ENCODE measurements at places on chromosomes 3 and 15. TPM values are rescaled to one million over a fixed set of nuclear protein-coding genes. Genes with fewer than 3 reads are reported as not detected.

DNA sequence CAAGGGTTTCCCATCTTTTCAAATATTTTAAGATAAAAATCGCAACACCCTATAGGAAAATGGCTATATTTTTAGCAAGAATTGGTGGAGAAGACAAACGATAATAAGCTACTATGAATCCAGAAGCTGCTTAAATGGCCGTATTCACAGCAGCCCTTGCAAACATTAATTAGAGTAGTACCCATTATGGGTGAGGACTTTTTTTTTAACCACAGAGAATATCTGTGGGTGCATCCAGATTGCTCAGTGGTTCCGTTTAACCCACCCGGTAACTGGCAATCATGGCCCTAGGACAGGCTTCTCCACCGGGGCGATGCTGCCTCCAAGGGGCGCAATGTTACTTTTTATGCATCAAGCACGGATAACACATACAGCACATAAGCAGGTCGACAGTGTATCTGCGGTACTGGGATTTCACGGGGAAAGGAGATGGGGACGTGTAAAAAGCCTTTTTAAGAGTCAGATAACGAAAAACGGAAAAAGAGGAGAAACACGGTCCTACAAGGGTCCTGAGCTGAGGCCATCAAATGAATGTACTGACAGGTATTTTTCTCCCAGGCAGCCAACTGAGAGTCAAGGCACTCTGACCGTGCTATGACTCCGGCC, 968 bp upstream of the TMEM266 start:
- DNase-seq, result no peak

DNA sequence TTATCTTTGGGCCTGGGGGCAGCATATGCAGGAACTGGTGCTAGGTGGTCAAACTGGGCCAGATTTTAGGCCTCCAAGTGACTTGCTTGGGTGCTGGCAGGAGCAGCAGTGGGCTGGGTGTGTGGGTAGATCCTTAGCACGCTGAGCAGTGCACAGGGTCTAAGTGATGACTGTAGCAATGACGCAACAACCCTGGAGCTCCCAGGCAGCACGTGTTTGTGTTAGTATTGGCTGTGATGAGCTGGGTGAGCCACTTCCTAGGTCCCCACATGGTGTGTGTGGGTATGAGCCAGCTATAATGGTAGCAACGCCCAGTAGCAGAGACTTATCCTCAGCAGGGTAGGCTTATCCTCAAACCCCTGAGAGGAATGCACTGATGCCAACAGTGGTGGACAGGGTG, 570.6 kb upstream of the ROBO1 start:
- no peak for DNase-seq

Gene SQOR
- polyA plus RNA-seq, result 6.2 TPM

DNA sequence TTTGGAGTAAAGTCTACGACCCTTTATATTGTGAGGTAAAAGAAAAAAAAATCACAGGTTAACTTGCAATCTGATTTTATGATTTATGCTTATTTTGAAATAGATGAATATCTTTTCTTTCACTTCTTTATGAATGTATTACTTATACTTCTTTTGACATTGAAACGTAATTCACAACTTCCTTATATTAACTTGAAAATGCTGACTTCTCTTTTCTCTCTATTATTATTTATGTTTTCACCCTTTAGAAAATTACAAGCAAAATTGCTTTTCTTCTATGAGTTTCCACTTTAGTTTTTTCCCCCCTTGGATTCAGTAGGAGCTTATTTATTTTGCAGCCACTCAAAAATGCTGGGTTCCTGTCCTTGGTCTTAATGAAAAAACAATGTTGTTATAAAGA, 25.4 kb downstream of the ACP3 start:
- DNase-seq, result no peak

DNA sequence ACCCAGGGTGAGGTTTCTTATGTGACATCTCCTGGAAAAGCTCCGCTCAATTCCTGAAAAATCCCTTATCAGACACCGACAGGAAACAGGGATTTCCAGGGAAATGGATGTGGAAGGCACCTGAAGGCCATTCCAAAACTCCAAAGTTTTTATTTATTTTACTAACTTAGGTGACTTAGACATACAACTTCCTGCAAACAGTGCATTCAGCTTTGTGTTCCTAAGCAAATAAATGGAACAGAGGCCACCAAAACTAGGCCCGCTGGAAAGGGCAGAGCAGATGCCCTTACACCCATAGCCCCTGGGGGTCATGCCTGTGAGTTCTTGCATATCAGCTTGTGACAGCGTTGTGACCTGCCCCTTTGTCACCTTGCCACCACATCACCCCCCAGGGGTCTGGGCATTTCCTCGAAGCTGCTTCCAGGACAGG, 239.4 kb downstream of the XXYLT1 start:
- no peak for DNase-seq

GRCh38 chr15:101269479-101270223, 7.6 kb downstream of the SELENOS start:
- DNase-seq, result no peak

DNA sequence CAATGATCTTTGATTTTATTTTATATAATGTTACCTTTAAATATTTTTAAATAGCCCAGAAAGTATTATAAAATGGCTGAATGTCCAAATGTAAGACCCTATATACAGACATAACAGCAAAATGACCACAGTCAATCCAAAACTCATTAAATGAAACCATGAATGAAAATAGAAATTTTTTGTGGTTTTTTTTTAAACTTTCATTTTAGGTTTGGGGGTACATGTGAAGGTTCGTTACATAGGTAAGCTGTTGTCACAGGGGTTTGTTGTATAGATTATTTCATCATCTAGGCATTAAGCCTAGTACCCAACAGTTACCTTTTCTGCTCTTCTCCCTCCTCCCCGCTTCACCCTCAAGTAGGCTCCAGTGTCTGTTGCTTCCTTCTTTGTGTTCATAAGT, 108.8 kb downstream of the FAIM start:
- no peak for DNase-seq

Gene UCN2
- 0.26 TPM for polyA plus RNA-seq

Gene ABI3BP
- 344 TPM for polyA plus RNA-seq

Gene ROBO2
- polyA plus RNA-seq, result 2.9 TPM

Gene TJP1
- polyA plus RNA-seq, result 41.6 TPM

Gene GPR62
- polyA plus RNA-seq, result 0.67 TPM

GRCh38 chr3:107456501-107456900, 66.3 kb upstream of the BBX start:
- no peak for DNase-seq

DNA sequence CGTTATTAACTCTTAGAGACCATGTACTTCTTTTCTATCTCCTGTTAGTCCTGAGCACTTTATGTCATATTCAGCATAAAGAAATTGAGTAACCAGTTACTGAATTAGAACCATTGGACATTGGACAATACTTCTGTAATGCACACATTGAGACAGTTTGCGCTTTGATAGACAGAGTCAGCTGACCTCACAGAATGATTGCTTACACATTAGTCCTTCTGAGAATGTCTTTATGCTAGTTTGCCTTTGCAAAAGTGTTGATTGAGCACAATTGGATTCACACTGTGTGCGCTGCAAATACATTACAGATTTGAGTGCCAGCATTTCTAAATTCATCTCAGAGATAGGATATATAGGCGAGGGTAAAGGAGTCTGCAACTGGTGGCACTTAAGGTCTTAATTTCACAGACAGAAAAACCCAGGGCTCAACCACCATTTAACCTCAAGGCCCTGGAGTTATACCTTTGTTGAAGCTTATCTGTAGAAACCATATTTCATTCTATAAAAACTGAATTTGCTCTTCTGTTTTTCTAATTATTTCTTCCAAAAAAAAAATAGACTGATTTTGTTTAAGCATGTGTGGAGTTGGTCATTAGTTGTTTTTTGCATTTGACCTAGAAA, 3.8 kb downstream of the SERPINI1 start:
- no peak for DNase-seq

DNA sequence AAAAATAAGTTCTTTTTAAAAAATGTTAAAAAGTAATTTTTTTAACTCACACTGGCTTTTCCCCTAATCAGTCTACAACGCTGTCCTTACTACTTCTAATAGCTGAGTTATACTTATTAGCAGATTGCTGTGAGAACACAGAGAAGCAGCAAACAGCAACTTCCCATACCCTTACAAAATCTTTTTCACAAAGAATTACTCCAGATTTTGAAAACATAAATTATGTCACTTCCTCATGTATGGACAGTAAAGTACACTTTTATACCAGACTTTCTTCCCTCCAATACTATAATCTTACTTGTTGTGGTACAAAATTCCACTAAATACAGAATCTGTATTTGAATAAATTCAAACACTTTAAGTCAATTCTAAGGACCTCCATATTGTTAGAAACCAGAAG, 2.1 kb downstream of the PHC3 start:
- DNase-seq, result no peak
